ENCODE measurements at places on chromosomes 3 and 15.

GRCh38 chr15:66886241-66886675, 179.1 kb upstream of the SMAD3 start:
- DNase-seq = no peak

GRCh38 chr15:40333922-40334492, 6.7 kb downstream of the CCDC9B start:
- DNase-seq = peak; percentile 93

- DNase-seq = no peak
Observed at GRCh38 chr3:69803681-69804270, 64.5 kb downstream of the MITF start.

DNA sequence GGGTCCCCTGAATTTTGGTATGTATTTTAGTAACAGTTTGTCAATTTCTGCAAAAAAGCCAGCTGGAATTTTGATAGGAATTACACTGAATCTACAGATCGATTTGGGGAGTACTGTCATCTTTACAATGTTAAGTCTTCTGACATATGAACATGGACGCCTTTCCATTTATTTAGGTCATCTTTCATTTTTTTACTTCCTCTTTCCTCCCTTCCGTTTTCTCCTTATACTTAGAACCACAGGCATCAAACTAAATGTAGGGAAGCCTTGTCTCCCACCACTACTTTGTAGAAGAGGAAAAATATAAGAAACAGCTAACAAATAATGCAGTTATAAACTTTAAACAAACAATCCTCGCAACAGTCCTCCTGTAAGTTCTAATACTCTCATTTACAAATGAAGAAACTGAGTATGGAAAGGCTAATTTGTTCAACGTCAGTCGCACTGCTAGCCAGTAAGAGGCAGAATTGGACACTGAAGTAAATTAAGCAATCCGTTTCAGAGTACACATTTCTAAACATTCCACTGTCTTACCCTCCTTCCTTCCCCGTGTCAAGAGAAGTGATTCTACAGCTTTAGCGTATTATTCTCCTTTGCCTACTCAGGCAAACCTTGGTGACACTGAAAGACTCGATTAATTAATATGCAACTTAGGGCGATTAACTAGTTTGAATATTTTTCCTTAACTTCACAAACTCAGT, 25.6 kb downstream of the RHOA start:
- peak; percentile 86 for DNase-seq

DNA sequence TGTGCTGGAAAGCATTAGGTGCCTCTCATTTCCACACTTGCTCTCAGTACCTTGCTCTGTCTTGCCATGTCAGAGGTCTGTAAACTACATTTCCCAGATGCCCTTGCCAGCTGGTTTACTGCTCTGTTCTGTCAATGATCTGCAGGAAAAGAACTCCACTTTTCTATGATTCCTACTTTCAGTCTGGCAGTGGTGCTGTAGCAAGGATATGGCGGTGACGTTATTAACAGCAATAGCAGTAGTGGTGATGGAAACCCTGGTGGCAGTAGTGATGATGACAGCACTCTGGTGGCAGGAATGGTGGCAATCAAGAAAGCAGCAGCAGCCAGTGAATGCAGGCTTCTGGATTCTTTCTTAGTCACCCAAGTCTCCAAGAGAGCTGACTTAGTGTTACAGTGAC, 665.2 kb downstream of the DIPK2A start:
- no peak for DNase-seq

DNA sequence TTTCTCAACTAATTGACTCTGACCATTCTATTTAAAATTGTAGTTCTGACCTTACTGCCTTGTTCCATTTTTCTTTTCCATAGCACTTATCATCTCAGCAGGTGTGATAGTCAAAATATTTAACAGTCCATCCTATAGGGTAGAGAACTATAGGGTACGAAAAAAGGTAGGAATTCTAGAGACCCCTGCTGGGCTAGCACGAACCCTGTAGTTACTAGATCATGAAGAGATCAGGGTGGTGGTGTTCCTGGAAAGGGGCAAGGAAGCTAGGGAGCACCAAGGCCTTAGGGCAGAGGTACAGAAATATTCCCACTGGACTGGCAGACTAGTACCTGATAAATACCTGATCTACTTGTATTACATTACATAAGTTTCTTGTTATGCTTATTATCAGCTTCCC, 31.9 kb upstream of the XIRP1 start:
- no peak for DNase-seq

DNA sequence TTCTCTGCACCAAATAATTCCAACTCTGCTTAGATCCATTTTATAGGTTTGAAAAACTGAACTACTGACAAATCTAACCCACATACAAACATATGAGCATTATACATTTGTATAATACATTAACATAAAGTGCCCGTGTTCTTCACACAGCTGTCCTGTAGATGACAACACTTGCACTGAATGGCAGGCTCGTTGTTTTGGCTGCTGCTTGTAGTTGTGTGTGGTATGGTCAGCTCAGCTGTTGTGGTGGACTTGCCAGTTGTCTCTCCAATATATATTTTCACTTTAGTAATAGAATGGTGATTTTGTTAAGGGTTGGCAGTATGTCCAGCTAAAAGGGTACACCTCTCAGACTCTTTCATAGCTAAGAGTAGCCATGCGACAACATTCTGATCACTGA, 30.5 kb downstream of the CHST2 start:
- no peak for DNase-seq

GRCh38 chr3:152511904-152512303, 243.2 kb downstream of the MBNL1 start:
- DNase-seq = peak; percentile 75

DNA sequence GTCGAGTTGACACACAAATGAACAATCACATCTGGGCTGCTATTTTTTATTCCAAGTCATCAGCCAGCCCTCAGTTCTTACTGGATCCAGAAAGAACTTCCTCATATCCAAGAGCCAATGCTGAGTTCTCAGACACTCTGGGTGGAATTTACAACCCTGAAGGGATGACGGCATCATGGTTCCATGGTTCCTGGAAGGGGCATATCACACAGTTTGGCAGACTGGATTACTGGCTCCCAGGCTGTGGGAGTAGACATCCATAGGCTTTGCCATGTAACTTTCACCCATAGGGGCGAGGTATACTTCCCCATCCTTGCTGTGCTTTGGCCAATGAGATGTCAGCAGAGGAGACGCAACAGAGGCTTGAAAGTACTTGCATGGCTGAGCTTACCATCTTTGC, 26.9 kb upstream of the KBTBD12 start:
- DNase-seq = no peak

DNA sequence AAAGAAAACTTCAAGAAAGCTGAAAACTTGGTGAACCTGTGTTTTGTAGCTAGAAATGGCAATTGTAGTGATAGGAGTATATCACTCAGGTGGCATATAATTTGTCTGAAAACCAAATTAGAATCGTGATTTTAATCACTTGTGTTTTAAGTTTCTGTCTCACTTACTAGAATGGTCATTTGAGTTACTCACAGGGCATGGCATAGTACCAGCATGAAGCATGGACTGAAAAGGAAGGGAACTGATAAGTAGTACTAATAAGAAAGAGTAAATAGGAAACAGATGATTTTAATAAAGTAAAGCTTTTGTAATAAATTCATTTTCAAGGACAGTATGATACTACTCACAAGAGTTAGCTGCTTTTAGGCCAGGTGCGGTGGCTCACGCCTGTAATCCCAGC, 22.1 kb downstream of the OSBPL11 start:
- no peak for DNase-seq

GRCh38 chr3:157174290-157174648, 14.3 kb upstream of the CCNL1 start:
- DNase-seq = no peak

GRCh38 chr3:122265957-122266356, 59.1 kb upstream of the CSTA start:
- no peak for DNase-seq

DNA sequence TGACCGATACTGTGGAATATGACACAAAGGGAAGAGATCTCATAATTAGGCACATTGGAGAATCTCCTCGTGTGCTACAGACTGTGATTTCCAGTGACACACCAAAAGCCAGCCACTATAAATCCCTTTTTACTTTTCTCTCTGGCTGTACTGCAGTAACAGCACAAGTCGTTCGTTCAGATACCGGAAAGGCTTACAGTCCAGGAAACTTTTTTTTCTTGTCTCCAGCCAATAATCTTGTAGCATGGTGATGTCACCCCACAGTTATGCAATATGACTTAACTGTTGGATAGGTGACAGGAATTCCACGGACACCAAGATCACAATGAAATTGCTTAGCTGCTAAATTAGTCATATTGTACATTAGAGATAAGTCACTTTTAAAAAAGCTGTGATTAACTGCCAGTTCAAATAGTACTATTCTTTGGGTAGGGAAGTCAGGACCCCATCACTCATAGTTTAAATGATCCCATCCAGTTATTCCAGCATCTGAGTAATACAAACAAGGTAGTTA, 36.3 kb upstream of the TSC22D2 start:
- DNase-seq = peak; percentile 48

GRCh38 chr3:30544812-30545211, 61.6 kb upstream of the TGFBR2 start:
- peak; percentile 52 for DNase-seq

- DNase-seq = no peak
Observed at GRCh38 chr3:11549580-11550140, 94.1 kb downstream of the VGLL4 start.

DNA sequence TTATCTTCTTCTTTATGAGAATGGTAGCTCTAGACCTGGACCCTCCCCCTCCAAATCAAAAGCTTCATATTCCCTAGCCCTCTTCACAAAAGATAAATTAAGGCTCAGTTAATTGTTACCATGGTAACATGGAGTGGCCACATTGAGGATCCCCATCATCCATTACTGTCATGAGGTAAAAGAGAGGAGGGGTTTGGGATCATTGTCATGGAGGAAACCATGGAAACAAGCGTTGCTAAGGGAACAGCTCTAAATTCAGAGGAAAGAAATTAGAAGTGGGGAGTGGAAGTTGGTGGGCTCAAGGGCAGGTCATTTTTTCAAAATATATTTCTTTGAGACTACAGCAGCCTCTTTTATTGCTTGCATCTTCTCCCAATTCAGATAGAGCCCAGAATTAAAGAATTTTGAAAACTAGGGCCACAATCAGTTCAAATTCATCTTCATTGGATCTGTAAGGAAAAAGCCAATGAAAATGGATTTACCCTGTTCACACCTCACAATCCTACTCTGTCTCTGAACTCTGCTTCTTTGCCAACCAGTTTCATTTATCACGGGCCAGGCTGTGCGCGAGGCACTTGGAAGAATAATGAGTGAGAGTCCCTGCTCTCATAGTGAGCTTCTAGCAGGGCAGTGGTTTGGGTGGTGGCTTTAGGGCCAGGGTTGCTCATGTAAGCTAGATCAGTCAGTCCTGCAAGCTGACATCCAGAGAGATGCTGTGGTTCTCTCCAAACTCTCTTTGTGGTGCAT, 11.6 kb upstream of the AEN start:
- no peak for DNase-seq

- DNase-seq = no peak
Observed at GRCh38 chr15:75036212-75036616, 12.8 kb downstream of the PPCDC start.

DNA sequence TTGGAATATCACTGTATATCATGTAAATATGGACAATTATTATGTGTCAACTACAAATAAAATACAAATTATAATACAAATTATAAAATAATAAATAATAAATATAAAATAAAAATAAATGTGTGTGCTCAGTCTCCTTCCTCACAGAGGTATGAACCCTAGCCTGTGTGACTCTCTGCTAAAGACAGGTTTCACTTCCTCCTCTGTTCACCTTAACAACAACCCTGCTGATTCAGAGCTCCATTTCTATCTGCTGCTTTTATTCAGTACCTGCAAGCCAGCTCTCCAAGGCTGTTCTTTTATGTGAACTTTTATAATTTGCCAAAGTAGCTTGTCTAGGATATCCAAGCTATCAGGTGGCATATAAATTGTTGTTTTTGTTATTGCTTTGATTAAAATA, 610.7 kb upstream of the GRM7 start:
- no peak for DNase-seq

GRCh38 chr3:117622171-117622841, 912.7 kb downstream of the TUSC7 start:
- DNase-seq = peak; percentile 8

DNA sequence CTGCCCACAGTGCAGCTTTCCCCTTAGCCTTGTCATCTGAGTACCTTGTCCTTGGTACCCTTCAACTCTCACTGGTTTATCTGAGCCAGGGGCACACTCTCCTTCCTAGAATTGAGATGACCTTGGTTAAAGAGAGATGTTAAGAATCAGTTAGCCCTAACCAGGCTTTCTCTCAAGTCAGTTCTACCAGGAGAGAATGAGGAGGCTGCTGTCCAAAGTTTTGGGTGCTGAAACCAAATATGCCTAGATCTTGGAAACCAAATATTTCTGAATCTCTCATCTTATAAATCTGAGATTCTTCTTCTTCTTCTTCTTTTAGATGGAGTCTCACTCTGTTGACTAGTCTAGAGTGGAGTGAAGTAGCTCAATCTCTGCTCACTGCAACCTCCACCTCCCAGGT, 12.0 kb upstream of the CTXND1 start:
- DNase-seq = no peak

- DNase-seq = no peak
Observed at GRCh38 chr3:24450160-24450907, 44.3 kb downstream of the THRB start.

DNA sequence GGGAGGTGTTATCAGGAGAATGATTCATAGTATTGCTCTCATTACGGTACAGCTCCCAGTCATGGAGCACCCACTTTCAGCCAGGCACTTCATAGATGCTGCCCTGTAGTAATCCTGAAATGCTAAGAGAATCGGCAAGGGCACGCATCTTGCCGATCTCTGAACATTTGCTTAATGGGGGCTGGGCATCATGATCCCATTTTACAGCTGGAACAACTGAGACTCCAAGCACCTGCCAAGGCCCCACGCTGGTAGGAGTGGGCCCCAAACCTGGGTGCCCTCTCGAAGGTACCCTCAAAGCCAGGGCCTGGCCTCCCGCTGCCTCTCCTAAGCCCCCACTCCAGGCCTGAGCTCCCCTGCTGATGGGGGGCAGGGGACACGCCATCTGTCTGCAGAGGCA, 47.3 kb downstream of the RPN1 start:
- no peak for DNase-seq

- DNase-seq = no peak
Observed at GRCh38 chr3:42005401-42005800, 43.5 kb upstream of the ULK4 start.

- DNase-seq = no peak
Observed at GRCh38 chr15:63192619-63193206, 3.3 kb downstream of the RAB8B start.
